Large intestine (tissue), 12 donors: ENCODE measurements at places on chromosomes 16 and 17.

DNA sequence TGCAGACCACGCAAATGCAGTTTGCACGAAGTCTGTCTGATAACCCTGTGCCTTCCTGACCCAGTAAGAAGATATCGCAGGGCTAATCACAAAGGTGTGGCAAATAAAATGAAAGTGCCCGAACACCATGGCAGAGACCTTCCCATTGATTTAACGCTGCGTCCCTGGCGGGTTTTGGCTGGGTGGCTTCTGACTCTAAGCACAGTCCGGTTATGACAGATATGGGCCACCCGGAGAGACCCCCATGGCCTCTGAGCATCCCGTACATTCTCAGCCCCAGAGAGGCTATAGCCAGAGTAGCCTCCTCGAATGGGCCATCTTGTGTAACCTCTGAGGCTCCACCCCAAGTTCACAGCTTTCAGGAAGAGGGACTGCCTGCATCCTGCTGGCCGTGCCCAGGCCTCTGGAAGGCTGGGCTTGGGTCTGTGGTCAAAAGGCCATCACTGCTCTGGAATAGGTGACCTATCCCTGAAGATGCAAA is 5.5 kb downstream of the FOXC2 start:
- no peak for DNase-seq

GRCh38 chr16:58481931-58482330 is 18.0 kb upstream of the NDRG4 start:
- DNase-seq = no peak

DNA sequence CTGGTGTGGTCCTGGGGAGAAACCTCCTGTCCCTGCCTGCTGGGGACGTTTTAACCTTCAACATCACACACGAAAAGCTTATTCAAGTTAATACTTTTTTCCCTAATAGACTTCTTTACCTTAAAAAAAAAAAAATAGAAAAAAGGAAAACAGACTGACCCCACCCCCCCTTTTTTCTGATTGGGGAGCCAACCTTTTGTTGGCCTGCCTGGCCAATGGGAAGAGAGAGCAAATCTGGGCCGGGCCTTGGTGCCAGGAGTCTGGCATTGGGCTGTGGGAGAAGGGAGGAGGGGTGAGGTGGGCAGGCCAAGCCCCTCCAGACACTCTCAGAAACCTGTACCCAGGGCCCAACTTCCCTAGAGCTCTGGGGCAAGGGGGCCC is 3.0 kb downstream of the CBX8 start:
- no peak for DNase-seq

DNA sequence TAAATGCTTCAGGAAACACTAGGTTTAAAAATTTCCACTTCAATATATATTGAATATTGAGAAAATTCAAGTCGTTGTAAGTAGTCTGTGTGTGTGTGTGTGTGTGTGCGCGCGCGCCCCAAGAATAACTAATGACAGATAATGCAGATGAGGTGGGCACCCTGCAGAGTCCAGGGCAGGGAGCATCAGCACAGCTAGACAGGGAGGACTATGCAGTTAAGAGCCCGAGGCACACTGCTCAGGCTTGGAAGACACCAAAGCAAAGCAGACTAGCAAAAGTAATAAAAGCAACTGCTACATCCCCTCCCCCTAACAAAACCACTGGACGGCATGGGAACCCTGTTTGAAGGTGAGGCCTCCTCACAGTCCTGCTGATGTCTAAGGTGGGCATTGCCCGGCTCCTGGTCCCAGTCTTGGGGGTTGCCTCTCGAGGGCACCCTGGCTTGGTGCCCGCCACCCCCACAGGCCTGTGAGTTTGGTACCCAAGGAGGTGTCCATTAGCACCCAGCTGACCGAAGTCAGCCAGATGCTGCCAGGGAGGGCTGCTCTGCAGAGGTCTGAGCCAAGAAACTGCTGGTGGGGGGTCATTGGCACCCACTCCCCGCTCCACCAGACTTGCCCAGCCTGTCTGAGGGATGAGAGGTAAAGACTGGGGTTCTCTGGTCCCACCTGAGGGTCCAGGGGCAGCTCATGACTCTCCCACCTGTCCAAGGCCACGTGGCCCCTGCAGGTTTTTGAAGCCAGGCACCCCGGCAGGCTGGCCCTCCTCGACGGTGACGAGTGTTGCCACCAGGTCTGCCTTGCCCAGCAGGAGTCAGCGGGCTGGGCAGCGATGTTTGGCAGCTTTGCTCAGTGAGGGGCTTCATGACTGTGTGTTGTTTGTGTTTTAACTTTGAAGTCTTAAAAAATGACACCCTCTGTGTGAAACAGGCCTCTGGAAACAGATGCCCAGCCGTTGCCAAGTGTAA is 18.7 kb downstream of the LRRC75A start:
- no peak for DNase-seq

- no peak for DNase-seq
Measured at GRCh38 chr16:2824626-2825025, 5.5 kb upstream of the ZG16B start.
